ENCODE measurements at places on chromosomes 7 and 10.

DNA sequence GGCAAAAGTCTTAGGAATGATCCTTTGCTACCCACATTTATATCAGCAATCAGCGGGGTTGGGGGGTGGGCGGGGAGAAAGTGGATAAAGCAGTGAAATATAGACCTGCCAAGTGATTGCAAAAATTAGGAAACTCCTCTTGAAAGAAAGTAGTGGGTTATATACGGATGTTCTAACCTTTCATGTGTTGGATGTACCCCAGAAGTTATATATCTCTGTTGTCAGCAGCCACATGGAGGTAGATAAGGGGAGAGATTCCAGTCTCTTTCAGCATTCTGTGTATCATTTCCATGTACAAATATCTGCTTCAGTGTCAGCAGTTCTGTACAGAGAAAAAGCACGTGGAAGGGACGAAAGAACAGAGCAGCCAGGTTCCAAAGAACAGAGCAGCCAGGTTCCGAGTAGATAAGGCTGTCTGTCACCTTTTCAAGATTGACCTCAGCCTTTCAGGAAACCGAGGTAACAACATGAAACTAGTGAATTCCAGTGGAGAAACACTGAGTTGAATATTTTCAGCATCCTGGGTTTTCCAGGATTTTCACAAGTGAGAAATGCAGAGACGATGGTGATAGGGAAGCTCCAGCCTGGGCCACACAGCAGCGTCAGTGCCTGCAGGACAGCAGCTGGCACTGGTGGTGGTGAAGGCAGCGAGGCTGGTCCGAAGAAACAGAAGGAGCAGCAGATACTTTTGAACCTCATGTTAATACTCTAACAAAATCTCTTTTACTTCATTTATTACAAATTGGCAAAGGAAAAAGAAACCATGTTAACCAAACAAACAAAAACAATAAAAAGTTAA, 212.3 kb downstream of the C7orf25 start:
- DNase-seq = no peak

GRCh38 chr7:101124376-101125056, 2.4 kb upstream of the SERPINE1 start:
- peak; percentile 83 for DNase-seq

DNA sequence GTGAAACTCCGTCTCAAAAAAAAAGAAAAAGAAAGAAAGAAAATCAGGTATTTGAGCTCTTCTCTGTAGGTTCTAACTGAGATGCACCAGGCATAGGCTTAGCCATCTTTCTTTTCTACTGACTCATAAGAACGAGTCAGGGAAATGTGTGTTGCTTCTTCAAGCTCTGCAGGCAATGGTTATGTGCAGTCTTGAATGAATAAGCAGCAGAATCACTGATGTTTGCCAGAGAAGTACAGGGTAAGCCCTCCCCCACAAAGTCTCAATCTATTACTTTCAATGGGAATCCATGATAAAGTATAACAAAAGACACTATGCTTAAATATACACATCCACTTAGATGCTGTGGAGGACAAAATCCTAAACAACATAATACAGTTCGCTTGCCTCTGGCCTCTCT, 239.2 kb downstream of the PARD3 start:
- DNase-seq = no peak

GRCh38 chr10:17643339-17643754, 604 bp upstream of the STAM start:
- peak; percentile 25 for DNase-seq

DNA sequence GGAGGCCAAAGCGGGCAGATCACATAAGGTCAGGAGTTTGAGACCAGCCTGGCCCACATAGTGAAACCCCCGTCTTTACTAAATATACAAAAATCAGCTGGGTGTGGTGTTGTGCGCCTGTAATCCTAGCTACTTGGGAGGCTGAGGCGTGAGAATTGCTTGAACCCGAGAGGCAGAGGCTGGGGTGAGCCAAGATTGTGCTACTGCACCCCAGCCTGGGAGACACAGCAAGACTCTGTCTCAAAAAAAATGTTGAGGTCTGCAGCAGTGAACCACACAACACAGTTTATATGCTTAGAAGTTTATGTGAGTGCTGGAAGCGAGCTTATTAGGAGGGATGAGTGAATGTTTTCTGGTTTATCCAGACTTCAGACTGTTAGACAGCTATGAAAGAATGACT, 10.4 kb downstream of the LHPP start:
- DNase-seq = no peak

GRCh38 chr7:150992833-150993302, 2.1 kb downstream of the NOS3 start:
- no peak for DNase-seq

GRCh38 chr10:109474261-109474660, 449.1 kb downstream of the XPNPEP1 start:
- no peak for DNase-seq

DNA sequence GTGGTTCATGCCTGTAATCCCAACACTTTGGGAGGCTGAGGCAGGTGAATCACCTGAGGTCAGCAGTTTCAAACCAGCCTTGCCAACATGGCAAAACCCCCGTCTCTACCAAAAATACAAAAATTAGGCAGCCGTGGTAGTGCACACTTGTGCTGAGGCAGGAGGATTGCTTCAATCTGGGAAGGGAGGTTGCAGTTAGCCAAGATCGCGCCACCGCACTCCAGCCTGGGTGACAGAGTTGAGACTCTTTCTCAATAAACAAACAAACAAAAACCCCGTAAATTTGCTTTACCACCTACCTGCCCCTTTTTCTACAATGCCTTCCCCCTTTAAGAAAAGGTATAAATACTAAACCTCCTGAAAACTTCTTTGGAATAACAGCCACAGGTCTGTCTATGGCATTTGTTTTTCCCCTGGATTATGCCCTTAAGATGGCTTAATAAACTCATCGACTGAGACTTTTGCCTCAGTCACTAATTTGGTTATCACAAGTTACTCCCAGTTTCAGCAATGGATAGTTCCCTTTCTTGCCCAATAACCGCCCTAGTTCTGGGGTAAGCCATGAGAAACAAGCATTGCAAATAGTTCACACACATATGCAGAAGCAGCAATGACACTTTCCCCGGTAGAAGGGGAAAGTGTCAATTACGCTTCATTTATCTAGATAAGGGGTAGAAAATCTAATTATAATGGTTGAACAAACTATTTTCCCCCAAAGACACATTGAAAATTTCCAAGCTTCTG, 52.8 kb upstream of the SVIL start:
- DNase-seq = no peak

GRCh38 chr10:125201791-125202622, 41.6 kb upstream of the CTBP2 start:
- DNase-seq = no peak

GRCh38 chr10:117768333-117769042, 225.9 kb downstream of the EMX2 start:
- no peak for DNase-seq

- no peak for DNase-seq
Measured at GRCh38 chr10:44731283-44731682, 179.9 kb upstream of the TMEM72 start.

- no peak for DNase-seq
Measured at GRCh38 chr7:137835486-137836112, 11.2 kb downstream of the DGKI start.

GRCh38 chr7:110677405-110677804, 413.5 kb upstream of the LRRN3 start:
- DNase-seq = no peak

DNA sequence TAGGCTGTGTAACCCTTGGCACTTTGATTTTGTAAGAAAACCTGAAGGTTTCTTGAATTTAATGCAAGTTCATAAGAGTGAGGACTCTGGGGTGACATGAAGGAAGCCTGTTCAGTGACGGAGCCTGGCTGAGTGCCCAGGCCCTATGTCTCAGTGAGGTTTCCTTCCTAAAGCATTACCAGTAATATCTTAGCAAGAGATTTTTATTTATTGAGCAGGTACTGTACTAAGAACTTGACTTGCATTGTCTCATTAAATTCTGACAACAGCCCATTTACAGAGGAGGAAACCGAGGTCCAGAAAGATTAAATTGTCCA, 197.2 kb downstream of the HECW1 start:
- no peak for DNase-seq

- DNase-seq = peak; percentile 92
Measured at GRCh38 chr7:135193615-135194081, 17.7 kb downstream of the WDR91 start.

DNA sequence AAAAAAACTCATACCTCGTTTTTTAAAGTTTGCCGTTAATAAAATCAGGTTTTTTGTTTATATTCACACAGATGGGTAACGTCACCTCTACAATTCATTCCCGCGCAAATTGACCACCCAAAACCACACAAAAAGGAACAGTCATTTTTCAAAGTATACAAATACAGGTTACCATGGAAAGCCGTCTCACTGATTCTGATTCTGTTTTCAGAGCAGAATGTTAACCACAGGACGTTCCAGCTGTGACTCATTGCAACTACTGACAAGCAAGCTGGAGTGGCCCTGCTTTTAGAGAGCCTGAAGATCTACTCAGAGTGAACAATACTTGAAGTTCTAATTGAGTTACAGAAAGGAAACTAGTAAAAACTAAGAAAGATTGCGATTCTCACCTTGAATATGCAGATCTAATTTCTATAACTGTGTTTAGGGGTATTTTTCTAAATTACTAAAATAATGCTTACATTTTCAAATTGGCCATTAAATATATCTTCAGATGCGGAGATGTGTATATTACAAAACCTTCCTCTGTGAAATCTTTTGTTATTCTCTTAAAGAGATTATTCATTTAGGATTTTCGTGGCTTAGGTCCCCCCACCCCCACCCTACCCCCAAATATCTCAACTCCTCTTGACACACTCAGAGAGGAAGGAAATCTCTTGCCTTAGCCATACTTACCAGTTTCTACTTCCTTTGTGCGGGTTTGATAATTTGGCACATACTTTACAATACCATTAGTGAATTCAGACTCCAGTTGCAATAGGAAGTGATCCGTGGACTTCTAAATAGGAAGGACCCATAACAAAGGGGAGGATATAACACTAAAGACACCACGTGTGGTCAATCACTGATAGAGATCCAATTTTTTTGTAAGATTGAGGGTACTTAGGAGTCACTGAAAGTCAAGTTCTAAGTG, 106.0 kb downstream of the CUBN start:
- peak; percentile 95 for DNase-seq

DNA sequence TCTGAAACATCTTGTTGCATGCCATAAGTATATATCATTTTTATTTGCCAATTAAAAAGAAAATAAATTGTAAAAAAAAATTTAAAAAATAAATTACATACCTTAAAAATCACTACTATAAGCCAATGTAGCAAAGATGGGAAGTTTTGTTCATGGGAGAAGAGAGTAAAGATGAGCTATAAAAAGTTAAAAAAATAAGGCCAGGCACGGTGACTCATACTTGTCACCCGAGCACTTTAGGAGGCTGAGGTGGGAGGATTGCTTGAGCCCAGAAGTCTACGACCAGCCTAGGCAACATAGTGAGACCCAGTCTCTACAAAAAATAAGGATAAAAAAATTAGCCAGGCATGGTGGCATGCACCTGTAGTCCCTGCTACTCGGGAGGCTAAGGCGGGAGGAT, 8.4 kb upstream of the STK32C start:
- no peak for DNase-seq

- DNase-seq = no peak
Measured at GRCh38 chr10:57996536-57996935, 271.2 kb downstream of the IPMK start.

DNA sequence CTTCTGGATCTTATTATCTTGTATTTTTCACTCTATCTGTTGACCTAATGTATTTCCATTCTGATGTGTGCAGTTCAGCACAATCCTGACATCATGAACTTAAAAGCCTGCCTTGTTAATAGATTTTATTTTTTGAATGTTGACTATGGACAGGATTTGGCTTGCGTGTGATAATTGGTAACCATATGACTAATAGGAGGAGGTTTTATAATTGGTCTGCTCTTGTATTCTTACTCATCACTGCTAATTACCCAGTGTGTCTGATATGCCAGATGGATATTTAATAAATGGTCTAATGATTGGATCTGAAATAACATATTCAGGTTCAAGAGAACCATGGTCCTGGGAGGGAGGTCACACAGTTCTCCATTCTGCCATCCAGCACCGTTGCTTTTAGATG, 45.9 kb downstream of the MTURN start:
- no peak for DNase-seq

DNA sequence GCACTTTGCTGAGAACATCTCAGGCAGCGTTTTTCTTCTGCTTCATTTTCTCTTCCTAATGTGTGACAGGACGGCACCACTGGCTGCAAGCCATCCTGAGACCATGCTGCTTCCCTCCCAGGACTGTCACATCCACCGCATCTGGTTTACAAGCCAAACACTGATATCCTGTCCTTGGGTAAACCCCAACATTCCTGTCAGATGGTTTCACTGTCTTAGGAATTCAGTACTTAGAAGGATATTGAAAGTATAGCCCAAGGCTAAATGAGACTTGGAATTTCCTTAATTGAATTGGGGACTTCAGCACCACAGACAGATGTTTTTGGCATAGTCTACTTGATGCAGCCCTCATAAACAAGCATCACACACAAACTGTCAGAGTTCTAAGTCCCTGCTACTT, 74.2 kb upstream of the PLXNA4 start:
- peak; percentile 23 for DNase-seq

DNA sequence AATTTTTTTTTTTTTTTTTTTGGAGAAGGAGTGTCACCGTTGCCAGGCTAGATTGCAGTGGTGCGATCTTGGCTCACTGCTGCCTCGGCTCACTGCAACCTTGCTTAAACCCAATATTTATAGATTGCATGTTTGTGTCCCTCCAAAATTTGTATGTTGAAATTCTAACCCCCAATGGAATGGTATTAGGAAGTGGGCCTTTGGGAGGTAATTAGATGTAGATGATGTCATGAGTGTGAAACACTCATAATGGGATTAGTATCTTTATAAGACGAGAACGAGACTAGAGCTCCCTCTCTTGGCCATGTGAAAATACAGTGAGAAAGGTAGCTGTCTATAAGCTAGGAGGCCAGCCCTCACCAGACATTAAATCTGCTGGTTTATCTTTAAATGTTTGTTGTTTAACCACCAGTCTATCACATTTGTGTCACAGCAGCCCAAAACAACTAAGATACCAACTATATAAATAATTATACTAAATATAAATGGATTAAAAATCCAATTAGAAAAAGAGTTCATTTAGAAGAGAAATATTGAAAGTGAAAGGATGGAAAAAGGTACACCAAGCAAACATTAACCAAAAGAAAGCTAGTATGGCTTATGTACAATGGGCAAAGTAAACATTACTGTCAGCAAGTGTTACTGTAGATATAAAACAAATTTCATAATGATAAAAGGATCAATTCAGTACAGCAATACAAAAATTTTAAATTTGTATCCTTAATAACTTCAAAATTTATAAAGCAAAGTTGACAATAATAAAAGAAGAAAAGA, 9.3 kb downstream of the TCAF1 start:
- DNase-seq = no peak

DNA sequence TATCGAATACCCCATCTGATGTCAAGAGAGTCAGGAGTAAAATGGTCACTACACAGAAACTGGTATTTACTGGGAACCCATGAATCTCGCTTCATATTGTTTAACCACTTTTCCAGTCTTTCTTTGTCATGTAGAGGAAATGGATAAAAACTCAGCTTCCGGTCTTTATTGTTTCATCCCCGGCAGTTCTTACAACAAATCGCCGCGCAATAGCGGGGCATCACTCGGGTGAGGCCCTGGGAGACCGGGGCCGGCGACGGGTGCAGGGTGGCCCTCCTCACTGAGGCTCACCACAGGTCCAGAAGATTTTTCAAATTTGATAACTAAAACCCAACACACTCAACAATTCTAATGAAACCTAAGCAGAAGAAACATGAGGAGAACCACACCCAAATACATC, 35.6 kb upstream of the PTPRN2 start:
- no peak for DNase-seq
